Epithelial cell of esophagus (primary cell): ENCODE measurements at places on chromosomes 12 and 14.

- DNase-seq = no peak
Measured at GRCh38 chr12:40672741-40673271, 19.4 kb upstream of the CNTN1 start.

- DNase-seq = peak; percentile 6
Measured at GRCh38 chr14:59004012-59004411, 184.5 kb upstream of the DAAM1 start.

DNA sequence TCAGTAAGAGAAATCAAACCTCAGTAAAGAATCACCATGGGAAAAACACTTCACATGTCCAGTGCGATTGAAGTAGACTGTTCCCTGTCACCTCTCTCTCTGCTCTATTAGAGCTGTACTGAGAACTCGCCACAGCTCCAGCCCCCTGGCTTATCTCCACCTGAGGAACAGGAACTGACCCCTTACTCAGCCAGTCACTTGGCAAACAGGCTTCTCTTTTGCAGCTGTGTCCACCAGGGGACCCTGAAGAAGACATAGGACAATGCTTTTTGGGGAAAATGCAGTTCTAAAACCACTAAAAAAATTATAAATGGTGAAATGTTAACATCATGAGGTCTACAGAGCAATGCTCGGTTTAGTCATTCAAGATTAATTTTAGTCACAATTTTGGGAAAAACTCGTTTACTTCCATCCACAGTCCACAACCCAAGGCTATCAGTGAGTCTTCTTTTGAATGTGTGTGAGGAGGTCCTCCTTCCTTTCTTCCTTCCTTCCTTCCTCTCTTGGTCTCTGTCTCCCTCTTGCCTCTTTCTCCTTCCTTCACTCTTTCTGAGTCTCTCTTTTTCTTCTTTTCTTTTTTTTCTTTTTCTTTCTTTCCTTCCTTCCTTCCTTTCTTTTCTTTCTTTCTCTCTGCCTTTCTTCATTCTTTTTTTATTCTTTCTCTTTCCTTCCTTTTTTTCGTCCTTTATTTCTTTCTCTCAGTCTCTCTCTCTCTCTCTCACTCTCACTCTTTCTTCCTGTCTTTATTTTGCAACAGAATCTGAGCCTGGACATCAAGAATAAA lies 1189.5 kb upstream of the TMEM132C start:
- no peak for DNase-seq

GRCh38 chr12:62659453-62660295 lies 193.0 kb downstream of the MON2 start:
- no peak for DNase-seq

DNA sequence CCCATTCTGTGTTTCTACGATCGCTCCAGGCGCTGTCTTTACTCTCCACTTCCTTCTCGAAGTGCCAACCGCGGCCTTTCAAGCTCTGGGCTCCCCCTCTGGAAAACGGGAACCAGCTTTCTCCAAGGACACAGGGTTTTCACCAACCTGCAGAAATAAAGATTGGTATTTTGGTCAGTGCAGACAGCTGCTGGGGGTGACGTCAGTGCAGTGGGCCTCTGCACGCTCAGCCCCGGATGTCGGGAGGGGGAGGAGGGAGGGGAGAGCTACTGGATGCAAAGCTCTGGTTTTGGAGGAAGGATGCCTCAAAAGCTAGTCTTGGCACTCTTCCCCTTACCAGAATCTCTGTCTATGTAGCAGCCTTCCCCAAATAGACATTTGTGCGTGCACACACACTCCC lies 19.9 kb downstream of the HRK start:
- no peak for DNase-seq

- DNase-seq = no peak
Measured at GRCh38 chr14:100409651-100410050, 86.5 kb downstream of the SLC25A47 start.

GRCh38 chr14:28870033-28870564 lies 103.5 kb downstream of the FOXG1 start:
- no peak for DNase-seq

- DNase-seq = no peak
Measured at GRCh38 chr14:68260121-68260520, 440.5 kb downstream of the RAD51B start.

GRCh38 chr14:98290596-98290995 lies 981.4 kb downstream of the BCL11B start:
- peak; percentile 94 for DNase-seq

DNA sequence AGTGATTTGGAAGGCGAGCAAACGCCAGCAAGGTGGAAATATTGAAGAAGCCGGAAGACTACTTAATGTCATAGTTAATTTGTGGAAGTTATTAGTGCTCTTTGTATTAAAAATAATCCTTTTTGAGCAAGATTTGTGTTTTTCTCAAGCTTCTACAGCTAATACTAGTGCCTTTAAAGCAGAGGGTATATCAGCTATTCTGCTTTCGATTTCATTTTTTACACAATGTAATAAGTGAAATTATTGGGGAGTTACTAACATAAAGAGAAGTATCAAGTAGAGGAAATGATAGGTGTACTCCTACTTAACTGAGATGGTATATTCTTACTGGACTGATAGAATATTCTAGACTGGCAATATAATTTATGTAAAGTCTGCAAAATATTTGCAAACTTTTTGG lies 392.4 kb upstream of the DCN start:
- DNase-seq = no peak

GRCh38 chr12:50069539-50069938 lies 12.1 kb downstream of the ASIC1 start:
- DNase-seq = no peak

GRCh38 chr14:94408546-94409095 lies 20.2 kb upstream of the SERPINA1 start:
- no peak for DNase-seq

DNA sequence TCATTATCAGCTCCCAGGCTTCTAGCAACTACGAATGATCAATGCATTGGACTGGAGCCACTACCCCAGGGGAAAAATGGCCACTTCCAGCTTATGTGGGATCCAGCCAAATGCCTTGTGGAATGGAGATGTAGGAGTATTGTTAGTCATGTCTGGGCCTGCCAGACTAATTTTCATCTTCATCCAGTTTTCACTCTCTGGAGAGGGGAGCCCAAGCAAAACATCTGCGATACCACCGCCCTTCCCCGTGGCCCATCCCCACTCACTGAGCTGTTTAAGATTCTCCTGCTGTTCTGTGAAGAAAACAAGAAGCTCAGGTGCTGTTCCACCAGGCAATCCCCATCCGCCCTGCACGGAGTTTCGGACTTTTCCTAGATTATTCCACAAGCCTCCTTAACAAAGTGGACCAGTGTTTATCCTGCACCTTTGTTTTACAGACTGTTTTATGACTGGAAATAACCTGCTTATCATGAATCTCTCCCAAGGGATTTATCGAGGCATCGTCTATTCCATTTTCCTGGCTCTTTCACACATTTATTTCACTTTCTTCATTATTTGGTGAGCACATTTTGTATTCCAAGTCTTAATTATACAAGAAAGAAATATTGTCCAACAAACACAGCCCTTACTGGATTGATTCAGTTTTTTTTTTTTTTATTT lies 35.5 kb upstream of the MAX start:
- peak; percentile 61 for DNase-seq

- DNase-seq = no peak
Measured at GRCh38 chr12:16012117-16012516, 101.0 kb downstream of the DERA start.

GRCh38 chr14:75905147-75905904 lies 76.5 kb downstream of the TGFB3 start:
- no peak for DNase-seq

- DNase-seq = no peak
Measured at GRCh38 chr12:61796846-61797245, 463.4 kb upstream of the USP15 start.

- DNase-seq = no peak
Measured at GRCh38 chr12:106758349-106759110, 16.0 kb upstream of the RIC8B start.

DNA sequence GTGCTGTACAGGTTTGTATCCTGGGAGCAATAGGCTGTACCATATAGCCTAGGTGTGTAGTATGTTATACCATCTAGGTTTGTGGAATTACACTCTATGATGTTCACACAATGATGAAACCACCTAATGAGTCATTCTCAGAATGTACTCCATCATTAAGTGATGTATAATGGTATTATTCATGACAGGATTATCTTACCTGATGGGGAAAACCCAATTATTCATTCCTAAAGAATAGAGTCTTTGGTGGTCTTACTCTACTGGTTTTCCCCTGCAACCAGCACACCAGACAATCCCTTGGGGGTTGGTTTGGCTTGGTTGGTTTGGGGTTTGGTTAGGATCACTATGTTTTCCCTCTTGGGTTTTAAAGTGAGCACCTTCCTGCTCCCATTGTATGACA lies 12.6 kb upstream of the OR10P1 start:
- DNase-seq = peak; percentile 81

DNA sequence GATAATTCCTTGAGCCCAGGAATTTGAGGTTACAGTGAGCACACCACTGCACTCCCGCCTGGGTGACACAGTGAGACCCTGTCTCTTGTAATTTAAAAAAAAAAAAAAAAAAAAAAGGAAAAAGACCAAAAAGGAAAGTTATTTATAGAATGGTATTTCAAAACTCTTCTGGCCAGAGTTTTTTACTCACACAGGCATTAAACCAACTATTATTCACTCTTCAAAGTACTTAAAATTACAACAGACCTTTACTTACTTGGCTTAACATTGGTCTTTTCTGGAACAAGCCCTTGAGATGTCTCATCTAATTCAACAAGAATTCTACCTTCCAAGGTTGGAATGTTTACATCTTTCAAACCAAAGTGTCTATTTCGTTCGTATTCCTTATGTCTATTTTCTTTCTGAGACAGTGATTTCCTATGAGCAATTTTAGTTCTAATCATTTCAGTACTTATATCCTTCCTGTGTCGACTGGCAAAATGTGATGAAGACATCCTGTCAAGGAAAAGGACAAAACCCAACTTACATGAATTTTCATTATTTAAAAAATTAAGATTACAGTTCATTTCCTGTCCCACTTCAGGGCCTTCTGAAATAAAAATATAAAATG lies 2.6 kb downstream of the DLGAP5 start:
- no peak for DNase-seq

- peak; percentile 79 for DNase-seq
Measured at GRCh38 chr14:55749201-55749812, 169.3 kb downstream of the KTN1 start.

DNA sequence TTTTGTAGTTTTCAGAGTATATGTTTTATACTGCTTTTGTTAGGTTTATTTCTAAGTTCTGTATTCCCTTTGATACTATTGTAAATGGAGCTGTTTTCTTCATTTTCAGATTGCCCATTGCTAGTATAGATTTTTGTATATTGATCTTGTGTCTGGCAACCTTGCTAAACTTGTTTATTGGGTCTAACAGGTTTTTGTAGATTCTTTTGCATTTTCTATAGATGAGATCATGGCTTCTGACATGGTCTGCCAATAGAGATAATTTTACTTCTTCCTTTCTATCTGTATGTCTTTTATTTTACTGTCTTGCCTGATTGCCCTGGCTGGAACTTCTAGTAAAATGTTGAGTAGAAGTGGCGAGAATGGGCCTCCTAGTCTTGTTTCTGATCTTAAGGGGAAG lies 40.3 kb downstream of the ANKRD9 start:
- DNase-seq = peak; percentile 60

- DNase-seq = peak; percentile 36
Measured at GRCh38 chr14:32998433-32998832, 59.8 kb downstream of the NPAS3 start.
